ENCODE measurements at places on chromosomes 2 and 18. TPM values are rescaled to one million over a fixed set of nuclear protein-coding genes. Genes with fewer than 3 reads are reported as not detected.

COL4A4 gene
- total RNA-seq, result 13.1 TPM

FABP1 gene
- not detected for total RNA-seq

- DNase-seq, result no peak
Measured at GRCh38 chr2:230356084-230356483, 29.1 kb downstream of the SP140L start.

- DNase-seq, result no peak
Measured at GRCh38 chr2:231397011-231397927, 1.8 kb downstream of the B3GNT7 start.

DNA sequence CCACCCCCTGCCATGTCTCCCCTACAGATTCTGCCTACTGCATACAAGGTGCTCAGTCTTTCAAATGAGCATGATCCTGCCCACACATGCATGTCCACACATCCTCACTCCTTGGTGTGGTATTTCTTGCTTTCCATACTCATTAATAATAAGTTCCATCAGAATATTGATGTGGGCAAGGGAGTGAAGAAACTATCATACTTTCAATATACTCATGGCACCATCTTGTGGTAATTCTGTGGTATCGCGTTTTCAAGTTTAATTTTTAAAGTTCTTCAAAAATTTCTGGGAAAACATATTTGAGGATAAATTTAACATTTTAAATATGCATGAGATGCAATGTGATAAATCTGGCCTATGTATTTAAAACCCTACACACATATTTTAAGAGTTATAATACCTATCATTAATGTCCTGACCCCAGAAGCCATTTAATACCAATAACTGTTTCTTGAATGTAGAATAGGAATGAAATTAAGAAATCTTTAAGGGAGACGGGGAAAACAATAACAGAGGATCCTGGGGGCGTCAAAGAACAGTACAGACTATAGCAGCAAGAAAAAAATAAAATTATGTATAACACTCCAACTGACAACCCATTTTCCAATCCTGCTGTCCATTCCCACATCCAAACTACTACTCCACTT is 110.1 kb downstream of the ZNF385B start:
- no peak for DNase-seq

DNA sequence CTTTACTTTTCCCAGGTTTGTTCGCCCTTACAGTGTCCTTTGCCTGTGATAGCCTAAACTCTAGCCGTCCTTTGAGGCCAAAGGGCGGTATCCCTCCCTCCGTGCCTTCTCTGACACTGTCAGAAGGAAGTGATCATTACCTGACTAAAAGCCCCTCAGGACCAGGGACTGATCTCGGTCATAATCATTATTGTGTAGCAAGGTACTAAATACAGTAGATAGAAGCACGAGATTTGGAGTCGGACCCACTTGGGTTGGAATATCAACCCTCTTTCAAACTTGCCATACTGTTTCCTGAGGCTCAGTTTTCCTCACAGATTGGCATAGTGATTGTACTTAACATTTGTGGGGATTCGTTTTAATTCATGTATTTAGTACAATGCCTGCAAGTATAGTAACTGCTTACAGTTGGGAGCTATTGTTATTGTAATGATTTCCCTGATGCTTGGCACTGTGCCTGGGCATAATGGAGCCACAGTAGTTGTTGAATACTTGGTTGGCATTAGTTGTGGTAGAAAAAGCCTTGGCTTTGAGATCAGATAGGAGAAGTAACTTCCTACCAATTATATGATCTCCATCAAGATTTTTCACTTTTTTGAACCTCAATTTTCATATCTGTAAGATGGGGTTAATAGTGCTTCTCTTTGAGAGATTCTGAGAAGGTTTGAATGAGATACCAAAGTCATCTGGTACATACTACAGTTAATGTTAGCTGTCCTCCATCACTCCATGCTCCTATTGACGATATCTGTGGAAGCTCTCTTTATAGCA is 836 bp downstream of the STK11IP start:
- DNase-seq, result peak; percentile 60

- DNase-seq, result no peak
Measured at GRCh38 chr2:129233166-129233565, 746.3 kb upstream of the RAB6C start.

DNA sequence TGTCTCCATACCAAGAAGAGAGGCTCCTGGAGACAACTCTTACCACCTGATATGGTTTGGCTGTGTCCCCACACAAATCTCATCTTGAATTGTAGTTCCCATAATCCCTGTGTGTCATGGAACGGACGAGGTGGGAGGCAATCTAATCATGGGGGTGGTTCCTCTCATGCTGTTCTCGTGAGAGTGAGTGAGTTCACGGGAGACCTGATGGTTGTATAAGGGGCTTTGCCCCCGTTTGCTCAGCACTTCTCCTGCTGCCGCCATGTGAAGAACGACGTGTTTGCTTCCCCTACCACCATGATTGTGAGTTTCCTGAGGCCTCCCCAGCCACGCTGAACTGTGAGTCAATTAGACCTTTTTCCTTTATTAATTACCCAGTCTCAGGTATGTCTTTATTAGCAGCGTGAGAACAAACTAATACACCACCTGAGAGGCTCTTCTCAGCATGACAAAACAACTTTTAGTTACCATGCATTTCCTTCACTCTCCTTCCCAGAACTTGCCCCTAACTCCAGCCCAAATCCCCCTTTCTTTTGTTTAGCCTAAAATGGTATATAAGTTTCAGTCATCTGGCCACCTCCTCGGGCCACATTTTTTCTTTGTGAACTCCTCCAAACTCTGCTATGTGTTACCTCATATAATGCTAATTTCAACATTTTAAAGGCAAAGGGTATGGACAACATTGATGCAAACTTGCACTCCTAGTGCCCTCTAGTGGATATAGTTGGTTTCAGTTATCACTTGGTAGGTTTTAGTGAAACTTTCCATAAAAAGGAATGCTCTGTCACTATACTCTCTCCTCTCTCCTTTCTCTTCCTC is 58.6 kb upstream of the SLC25A52 start:
- DNase-seq, result no peak

DNA sequence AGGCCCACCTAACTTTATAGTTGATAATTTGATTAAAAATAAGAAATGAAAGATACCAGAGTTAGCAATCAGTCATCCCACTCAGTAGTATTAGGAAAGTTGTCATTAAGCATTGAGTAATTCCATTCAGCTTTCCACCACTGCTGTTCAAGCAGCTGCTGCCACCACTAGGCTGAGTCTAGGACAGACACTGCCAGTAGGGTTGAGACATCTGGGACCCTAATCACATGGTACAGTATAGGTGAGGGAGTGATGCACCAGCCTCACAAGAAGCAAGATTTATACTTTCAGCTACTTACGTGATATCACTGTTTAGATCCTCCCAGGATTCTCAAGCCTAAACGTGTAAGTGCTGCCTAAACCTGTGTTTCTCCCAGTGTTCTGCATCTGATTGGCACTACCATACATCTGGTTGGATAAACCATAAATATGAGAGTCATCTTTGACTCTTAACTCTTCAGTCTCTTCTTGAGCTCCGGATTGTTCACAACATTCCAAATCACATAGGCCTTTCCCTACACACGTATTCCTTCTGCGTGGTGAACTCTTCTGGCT is 3.2 kb downstream of the UBXN4 start:
- no peak for DNase-seq

DNA sequence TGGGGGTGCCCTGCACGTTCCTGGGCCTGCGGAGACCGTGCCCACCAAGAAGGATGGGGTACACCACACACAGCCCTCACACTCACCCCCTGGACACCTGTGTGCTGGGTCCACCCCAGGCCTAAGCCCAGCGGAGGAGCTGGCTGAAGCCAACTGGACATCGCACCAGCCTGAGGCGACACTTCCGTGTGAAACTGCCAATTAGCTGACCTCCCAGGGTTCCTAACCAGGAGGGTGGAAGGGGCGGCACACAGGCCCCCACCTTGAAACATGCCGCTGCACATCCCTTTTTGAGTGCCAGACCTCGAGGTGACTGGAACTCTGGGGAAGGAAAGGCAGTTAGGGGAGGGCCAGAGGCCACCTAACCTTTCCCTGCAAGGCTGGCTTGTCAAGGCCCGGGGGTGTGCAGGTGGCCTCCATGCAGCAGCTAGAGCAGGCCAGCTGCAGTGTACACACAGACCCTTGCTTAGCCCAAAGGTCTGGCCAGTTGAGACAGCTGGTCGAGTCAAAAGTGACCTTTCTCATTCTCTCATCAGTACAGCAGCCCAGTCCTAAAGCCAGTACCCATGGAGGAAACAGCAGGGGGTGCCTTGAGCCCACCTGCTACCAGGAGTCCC is 4.5 kb downstream of the STK25 start:
- peak; percentile 50 for DNase-seq

DNA sequence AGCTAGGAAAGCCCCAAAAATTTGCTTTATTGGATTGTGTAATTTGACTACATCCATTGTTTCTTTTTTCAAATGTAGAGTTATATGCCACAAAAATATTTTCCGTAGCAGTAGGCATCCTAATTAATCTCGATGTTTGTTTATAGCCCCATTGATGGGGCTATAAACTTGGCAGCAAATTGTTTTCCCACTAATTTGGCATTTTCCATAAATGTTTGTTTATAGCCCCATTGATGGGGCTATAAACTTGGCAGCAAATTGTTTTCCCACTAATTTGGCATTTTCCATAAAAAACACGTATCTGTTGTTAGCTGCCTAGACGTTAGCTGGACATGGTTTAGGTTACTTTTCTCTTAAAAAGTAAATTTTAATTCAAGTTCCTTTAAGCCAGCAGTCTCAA is 23.8 kb downstream of the MSH2 start:
- DNase-seq, result no peak
